Activated CD4-positive, alpha-beta memory T cell treated with anti-CD3 and anti-CD28 coated beads, Interleukin-2, amount 10 ng/mL, durations not matched to agents 7 days and 5 days (primary cell): ENCODE measurements at places on chromosomes 1 and 21. TPM values are rescaled to one million over a fixed set of nuclear protein-coding genes. Genes with fewer than 3 reads are reported as not detected.

The SIM2 gene
- total RNA-seq, result 0.55 TPM

GRCh38 chr21:45522381-45522780 is 19.9 kb downstream of the SLC19A1 start:
- no peak overlapping the region for H3K27ac ChIP-seq
- peaks cover 72% of the 10 kb centered on the region for H3K36me3 ChIP-seq
- no peaks in the 10 kb centered on the region for H3K27me3 ChIP-seq
- DNase-seq, result no peak

The TMEM200B gene
- not detected for total RNA-seq

The OR2T33 gene
- not detected for total RNA-seq

The LCE4A gene
- not detected for total RNA-seq

- no peak for DNase-seq
- H3K27me3 ChIP-seq, result no peaks in the 10 kb centered on the region
- H3K4me3 ChIP-seq, result no peak overlapping the region
- peaks cover 32% of the 10 kb centered on the region for H3K4me1 ChIP-seq
- no peak overlapping the region for H3K27ac ChIP-seq
- peaks cover 32% of the 10 kb centered on the region for H3K36me3 ChIP-seq
These were observed 2.1 kb downstream of the LEPR start for GRCh38 chr1:65422241-65423203.

The MASP2 gene
- not detected for total RNA-seq

The KRTAP19-3 gene
- total RNA-seq, result not detected

The TXNIP gene
- total RNA-seq, result 407 TPM

DNA sequence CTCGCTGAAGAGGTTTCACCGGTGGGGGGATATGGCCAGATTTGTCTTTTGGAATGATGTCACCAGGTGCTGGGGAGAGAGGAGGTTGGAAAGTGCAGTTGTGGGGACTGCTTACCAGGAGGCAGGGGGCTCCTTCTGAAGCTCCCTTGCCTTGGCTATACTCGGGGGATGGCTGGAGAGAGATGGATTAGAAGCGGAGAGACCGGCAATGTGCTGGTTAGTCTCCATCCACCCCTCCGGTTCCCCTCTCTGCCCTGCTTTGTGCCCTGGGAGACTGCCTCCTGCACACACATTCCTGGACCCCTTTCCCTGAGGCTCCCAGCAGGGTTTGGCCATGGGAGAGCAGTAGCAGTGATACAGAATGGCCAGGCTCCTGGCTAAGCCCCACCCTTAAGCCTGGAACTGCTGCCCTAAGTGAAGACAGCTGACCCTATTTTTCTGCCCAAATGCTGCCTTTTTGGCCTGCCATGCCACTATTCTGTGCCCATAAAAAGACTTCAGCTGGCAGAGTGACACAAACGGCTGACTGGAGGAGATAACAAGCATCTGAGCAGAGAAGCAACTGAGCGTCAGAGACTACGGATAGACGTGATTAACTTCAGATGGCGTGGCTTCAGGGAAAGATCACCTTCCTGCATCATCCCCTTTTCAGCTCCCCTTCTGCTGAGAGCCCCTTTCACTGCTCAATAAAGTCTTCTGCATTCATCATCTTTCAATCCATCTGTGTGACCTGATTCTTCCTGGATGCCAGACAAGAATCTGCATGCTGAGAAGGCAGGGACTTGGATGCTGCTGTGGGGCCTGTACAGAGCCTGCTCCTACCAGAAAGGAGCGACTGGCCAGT is 14.5 kb upstream of the VPS13D start:
- no peak for DNase-seq
- no peak overlapping the region for H3K27ac ChIP-seq
- no peak overlapping the region for H3K4me3 ChIP-seq
- peaks cover 17% of the 10 kb centered on the region for H3K4me1 ChIP-seq
- no peaks in the 10 kb centered on the region for H3K36me3 ChIP-seq

The PADI1 gene
- not detected for total RNA-seq

GRCh38 chr1:159982280-159982679 is 28.2 kb upstream of the SLAMF9 start:
- peaks cover 47% of the 10 kb centered on the region for H3K27me3 ChIP-seq
- H3K4me3 ChIP-seq, result no peak overlapping the region
- H3K27ac ChIP-seq, result no peak overlapping the region
- H3K36me3 ChIP-seq, result no peaks in the 10 kb centered on the region
- no peak for DNase-seq
- no peaks in the 10 kb centered on the region for H3K4me1 ChIP-seq

DNA sequence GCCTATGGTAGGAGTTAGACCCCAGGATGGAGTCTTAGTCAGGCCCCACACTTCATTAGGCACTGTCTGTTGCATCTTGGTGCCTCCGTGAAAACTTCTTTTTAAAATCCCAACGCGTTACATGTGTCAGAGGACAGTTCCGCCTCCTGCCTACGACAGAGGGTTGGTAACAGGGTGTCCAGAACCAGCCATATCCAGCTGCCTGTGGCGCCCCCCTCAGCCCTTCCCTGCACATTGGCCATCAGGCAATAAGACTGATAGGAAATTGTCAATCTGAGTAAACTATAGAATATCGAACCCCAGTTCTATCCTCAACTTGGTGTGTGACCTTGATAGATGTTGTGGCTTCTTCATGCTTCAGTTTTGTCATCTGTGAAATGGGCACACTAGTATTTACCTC is 108.6 kb upstream of the CSF3R start:
- no peaks in the 10 kb centered on the region for H3K36me3 ChIP-seq
- no peak overlapping the region for H3K27ac ChIP-seq
- peaks cover 2% of the 10 kb centered on the region for H3K4me1 ChIP-seq
- no peak for DNase-seq

DNA sequence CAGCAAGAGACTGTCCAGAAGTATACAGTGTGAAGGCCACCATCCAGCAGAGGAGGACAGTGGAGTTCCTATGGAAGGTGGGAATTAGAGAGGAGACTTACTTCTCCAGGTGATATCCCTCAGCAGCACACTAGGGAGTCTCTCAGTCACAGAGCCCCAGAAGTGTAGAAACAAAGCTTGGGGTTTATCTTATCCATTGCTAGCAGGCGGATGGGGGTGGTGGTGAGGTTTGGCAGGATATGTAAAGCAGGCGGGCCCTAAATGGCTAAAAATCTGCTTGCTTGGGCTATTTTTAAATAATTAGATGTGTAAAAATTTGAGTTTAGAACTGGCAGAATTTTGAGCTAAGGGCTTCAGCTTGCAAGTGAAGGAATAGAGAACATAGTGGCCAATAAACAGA is 50.1 kb upstream of the RGS18 start:
- H3K4me1 ChIP-seq, result no peaks in the 10 kb centered on the region
- H3K36me3 ChIP-seq, result no peaks in the 10 kb centered on the region
- no peaks in the 10 kb centered on the region for H3K27me3 ChIP-seq
- no peak overlapping the region for H3K27ac ChIP-seq

The NMNAT2 gene
- 0.28 TPM for total RNA-seq

DNA sequence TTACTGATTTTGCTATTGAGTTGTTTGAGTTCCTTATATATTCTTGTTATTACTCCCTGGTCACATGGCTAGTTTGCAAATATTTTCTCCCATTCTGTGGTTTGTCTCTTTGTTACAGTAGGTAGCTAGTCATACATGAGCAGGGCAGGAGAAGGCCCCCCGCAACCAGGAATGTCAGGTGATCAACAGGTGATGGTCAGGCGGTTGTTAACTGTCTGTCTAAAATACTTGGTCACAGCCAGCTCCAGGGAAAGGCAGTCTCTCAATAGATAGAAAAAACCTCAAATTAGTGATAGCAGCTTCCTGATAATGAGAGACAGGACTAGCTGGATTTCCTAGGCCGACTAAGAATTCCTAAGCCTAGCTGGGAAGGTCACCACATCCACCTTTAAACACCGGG is 217.9 kb downstream of the RHOU start:
- no peak overlapping the region for H3K27ac ChIP-seq
- H3K4me3 ChIP-seq, result no peak overlapping the region
- H3K27me3 ChIP-seq, result no peaks in the 10 kb centered on the region
- DNase-seq, result no peak
- H3K36me3 ChIP-seq, result no peaks in the 10 kb centered on the region

- H3K27me3 ChIP-seq, result no peaks in the 10 kb centered on the region
- no peaks in the 10 kb centered on the region for H3K36me3 ChIP-seq
- no peaks in the 10 kb centered on the region for H3K4me1 ChIP-seq
- no peak overlapping the region for H3K4me3 ChIP-seq
- H3K27ac ChIP-seq, result no peak overlapping the region
These were observed 98.3 kb downstream of the CD58 start for GRCh38 chr1:116472431-116472961.

- no peaks in the 10 kb centered on the region for H3K36me3 ChIP-seq
- no peaks in the 10 kb centered on the region for H3K4me1 ChIP-seq
- DNase-seq, result no peak
- no peak overlapping the region for H3K27ac ChIP-seq
- no peak overlapping the region for H3K4me3 ChIP-seq
These were observed 98.6 kb downstream of the ENAH start for GRCh38 chr1:225554216-225554812.

GRCh38 chr1:76948846-76949245 is 81.6 kb downstream of the ST6GALNAC5 start:
- no peak overlapping the region for H3K27ac ChIP-seq
- H3K36me3 ChIP-seq, result no peaks in the 10 kb centered on the region
- no peak overlapping the region for H3K4me3 ChIP-seq
- DNase-seq, result no peak

- H3K27ac ChIP-seq, result no peak overlapping the region
- no peaks in the 10 kb centered on the region for H3K4me1 ChIP-seq
- H3K36me3 ChIP-seq, result no peaks in the 10 kb centered on the region
These were observed 225.7 kb upstream of the KCNK2 start for GRCh38 chr1:214856843-214857242.

GRCh38 chr1:67830928-67831830 is 2.1 kb downstream of the GNG12 start:
- H3K27ac ChIP-seq, result no peak overlapping the region
- no peak for DNase-seq
- H3K36me3 ChIP-seq, result no peaks in the 10 kb centered on the region
- peaks cover 16% of the 10 kb centered on the region for H3K4me1 ChIP-seq
- H3K4me3 ChIP-seq, result no peak overlapping the region

GRCh38 chr21:33434770-33435360 is 31.7 kb downstream of the IFNGR2 start:
- DNase-seq, result peak; percentile 34
- H3K36me3 ChIP-seq, result peaks cover 55% of the 10 kb centered on the region
- H3K27me3 ChIP-seq, result no peaks in the 10 kb centered on the region
- peak overlapping the region; percentile 74 for H3K27ac ChIP-seq

The CFHR2 gene
- total RNA-seq, result not detected

The EFNA1 gene
- total RNA-seq, result not detected

GRCh38 chr1:4210043-4210442 is 310.0 kb upstream of the C1orf174 start:
- H3K4me3 ChIP-seq, result no peak overlapping the region
- no peak overlapping the region for H3K27ac ChIP-seq
- no peaks in the 10 kb centered on the region for H3K4me1 ChIP-seq
- H3K36me3 ChIP-seq, result no peaks in the 10 kb centered on the region

The TENT5C gene
- 66.1 TPM for total RNA-seq

GRCh38 chr1:84434081-84434769 is 35.9 kb downstream of the DNASE2B start:
- H3K4me3 ChIP-seq, result no peak overlapping the region
- H3K27me3 ChIP-seq, result no peaks in the 10 kb centered on the region
- DNase-seq, result no peak
- no peaks in the 10 kb centered on the region for H3K36me3 ChIP-seq

The HAO2 gene
- not detected for total RNA-seq

DNA sequence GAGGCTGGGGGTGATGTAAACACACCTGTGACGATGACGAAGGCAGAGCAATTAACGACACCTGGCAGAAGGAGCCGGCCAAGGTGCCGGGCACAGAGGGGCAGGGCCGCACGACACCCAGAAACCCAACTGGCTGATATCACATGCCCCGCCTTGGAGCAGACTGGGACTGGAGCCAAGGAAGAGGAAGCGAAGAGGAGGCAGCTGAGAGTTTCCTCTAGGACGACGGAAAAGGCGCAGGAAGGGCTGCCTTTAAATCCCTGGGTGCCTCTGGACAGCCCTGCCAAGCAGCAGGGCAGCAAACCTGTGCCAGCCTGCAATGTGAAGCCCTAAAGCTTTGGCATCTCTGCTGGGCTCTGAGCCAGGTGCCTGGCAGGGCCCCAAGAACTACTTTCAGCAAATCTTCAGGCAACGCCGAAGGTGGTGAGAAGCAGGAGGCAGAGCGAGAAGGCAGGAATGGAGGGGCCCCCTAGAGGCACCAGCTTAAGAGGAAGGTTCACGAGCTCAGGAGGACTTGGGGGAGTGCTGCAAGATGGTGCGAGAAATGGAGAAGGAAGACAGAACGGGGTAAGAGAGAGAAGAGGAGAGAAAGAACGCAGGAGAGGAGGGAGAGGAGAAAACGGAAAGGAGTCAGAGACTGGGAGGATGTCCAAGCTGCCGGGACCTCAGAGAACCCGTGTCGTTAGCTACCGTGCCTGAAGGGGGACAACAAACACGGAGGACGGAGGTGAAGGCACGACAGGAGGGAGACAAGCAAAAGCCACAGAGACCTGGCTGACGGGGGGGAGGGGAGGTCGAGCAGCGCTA is 25.3 kb upstream of the PEF1 start:
- peaks cover 7% of the 10 kb centered on the region for H3K4me1 ChIP-seq
- H3K4me3 ChIP-seq, result peak overlapping the region; percentile 6
- H3K27me3 ChIP-seq, result peaks cover 26% of the 10 kb centered on the region
- DNase-seq, result no peak

DNA sequence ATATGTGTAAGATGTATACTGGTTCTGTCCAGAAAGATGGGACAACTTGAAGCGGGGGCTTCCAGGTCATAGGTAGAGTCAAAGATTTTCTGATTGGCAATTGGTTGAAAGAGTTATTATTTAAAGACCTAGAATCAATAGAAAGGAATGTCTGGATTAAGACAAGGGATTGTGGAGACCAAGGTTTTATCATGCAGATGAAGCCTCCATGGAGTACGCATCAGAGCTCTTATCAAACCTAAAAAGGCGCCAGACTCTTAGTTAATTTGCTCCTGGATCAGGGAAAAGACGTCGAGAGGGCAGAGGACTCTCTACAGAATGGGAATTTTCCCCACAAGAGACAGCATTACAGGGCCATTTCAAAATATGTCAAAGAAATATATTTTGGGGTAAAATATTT is 23.7 kb upstream of the ETV3 start:
- H3K36me3 ChIP-seq, result no peaks in the 10 kb centered on the region
- peaks cover 24% of the 10 kb centered on the region for H3K27me3 ChIP-seq
- H3K27ac ChIP-seq, result no peak overlapping the region
- no peak for DNase-seq

GRCh38 chr1:109432336-109432735 is 6.1 kb upstream of the PSMA5 start:
- H3K27me3 ChIP-seq, result peaks cover 4% of the 10 kb centered on the region
- H3K4me3 ChIP-seq, result no peak overlapping the region
- peaks cover 6% of the 10 kb centered on the region for H3K4me1 ChIP-seq
- H3K27ac ChIP-seq, result no peak overlapping the region
- DNase-seq, result no peak

The EPHB2 gene
- total RNA-seq, result not detected

GRCh38 chr1:167922023-167922422 is 8.1 kb upstream of the ADCY10 start:
- H3K27ac ChIP-seq, result no peak overlapping the region
- peaks cover 15% of the 10 kb centered on the region for H3K36me3 ChIP-seq
- H3K4me3 ChIP-seq, result no peak overlapping the region
- DNase-seq, result no peak
- no peaks in the 10 kb centered on the region for H3K27me3 ChIP-seq
- H3K4me1 ChIP-seq, result no peaks in the 10 kb centered on the region
